ENCODE measurements at places on chromosomes 1 and 21.

DNA sequence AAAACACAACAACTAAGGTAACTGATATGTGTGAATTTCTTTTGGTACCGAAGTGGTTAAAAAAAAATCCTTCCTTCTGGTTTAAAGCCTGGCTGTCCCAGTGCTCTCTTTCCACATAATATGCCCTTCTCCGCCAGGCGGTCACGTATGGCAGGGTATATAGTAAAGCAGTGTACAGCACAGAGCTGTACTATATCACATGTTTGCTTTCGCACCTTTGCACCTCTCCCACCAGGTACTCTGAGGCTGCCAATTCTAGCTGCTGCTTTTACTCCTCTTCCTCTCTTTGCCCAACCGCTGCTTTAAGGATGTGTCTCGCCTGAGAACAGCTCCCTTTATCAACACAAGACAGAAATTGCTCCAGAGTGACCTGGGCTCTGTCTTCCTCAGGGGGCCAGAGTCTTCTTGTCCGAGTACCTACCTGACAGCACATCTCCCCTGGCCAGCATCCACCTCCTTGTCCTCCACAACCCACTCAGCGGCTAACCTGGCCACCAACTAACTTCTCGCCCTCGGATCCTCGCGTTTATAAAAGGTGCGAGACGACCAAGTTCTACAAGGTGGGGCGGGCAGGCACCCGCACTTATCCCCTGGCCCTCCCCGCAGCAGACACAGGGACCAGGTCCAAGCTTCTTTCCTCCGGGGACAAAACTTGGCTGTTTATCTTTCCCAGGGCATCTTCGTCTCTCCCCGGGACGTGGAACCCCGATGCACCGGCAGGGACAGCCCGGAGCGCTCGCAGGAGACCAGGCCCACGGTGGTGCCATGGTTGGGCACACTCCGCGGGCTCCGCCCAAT, 1.6 kb downstream of the COLGALT2 start:
- no peak for DNase-seq

- no peak for DNase-seq
Observed at GRCh38 chr1:221291113-221291512, 411.9 kb downstream of the HLX start.

GRCh38 chr1:42368096-42368795, 12.3 kb upstream of the RIMKLA start:
- DNase-seq, result no peak

DNA sequence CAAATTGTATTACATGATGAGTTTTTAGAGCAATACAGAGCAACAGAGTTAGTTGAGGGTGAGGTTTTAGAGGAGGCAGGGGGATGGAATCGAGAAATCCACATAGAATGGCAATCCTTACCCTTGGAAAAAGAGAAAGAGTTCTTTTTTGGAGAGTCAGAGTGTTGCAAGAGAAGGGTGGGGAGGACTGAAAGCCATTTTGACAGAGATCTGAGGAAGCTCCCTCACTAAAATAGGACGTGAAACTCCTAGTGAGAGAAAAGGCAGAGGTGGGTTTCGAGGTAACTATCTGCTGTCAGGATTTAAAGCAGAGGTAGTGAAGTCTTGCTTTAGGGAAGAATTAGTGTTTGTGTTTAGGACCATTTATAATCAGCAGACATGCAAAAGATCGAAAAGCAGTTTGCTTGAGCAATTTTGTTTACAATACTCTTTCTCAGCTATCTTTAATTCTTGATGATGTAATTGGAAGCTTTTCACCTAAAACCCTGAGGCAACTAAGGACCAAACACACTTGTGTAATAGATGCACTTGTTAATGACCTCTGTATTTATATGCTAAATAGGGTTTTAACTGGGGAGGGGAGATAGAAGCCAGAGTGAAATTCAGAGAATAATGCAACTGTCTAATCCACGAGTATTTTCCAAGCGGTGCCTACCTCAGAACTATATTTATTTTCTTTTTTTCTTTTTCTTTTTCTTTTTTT, 20.0 kb downstream of the ADAMTS5 start:
- DNase-seq, result no peak

GRCh38 chr1:173867141-173867752, 542 bp downstream of the GAS5 start:
- no peak for DNase-seq

DNA sequence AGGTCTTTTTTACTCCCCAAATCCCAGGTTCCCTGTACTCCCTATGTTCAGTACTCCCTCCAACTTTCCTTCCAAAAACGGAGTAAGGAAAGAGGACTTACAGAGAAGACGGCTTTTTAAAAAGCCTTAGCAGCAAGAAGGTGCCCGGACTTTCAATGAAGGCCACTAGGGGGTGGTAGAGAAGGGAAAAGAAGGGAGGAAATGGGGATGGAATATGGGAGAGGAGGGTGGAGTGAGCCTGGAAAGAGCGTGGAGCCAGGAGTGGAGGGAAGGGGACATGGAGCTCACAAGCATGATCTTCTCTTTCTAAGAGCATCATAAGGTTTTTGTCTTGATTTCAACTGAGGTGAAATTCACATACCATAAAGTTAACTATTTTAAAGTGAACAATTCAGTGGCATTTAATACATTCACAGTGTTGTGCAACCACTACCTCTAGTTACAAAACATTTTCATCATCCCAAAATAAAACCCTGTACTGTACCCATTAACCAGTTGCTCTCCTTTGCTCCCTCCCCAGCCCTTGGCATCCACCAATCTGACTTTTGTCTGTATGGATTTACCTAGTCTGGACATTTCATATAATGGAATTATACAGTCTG, 129.9 kb downstream of the ZNF281 start:
- no peak for DNase-seq

GRCh38 chr1:226093621-226094020, 31.1 kb downstream of the H3-3A start:
- no peak for DNase-seq

GRCh38 chr1:54887665-54888071, 673 bp upstream of the DHCR24 start:
- DNase-seq, result no peak

- no peak for DNase-seq
Observed at GRCh38 chr1:92228401-92228800, 10.7 kb downstream of the C1orf146 start.

DNA sequence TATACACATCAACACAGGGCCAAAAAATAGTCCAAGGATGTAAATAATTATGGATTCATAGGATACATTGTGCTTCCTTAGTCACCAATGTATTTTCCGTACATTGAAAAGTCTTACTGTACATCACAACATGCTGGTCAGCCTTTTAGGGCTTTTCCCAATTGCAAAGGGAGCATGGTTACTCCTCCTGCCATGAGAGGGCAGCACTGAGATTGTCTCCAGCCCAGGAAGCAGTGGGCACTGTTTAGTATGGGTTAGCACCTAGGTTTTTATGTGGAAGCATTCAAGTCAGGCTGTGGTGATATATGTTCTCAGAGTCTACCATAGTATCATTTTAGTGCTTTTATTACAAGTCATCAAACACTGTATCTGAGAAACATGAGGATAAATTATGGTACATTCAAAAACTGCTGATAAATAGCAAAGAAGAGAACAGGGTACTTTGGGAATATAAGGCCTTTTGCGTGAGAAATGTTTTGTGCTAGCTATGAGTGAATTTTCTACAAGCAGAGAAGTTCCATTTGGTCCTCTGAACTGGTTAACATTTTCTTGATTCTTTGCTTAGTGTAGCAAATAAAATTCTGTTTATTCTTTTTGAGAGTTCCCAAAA, 34.0 kb downstream of the ST6GALNAC5 start:
- peak; percentile 13 for DNase-seq

DNA sequence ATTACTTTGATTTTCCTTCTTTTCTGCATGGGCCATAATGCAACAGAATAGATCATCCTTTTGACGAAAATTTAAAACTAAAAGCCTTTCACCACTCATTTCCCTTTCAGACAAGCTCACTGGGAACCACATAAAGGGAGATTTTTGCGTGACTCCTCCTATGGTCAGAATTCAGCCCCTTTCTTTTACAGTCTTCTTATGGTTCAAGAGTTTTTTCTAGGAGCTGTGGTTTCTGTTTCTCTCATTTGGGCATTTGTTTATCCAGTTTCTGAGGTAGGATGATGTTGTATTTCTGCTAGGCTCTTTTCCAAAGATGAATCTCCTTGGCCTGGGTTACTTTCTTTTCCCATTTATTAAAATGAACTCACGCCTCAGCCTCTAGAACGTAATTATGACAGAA, 16.9 kb downstream of the RGS1 start:
- DNase-seq, result no peak

DNA sequence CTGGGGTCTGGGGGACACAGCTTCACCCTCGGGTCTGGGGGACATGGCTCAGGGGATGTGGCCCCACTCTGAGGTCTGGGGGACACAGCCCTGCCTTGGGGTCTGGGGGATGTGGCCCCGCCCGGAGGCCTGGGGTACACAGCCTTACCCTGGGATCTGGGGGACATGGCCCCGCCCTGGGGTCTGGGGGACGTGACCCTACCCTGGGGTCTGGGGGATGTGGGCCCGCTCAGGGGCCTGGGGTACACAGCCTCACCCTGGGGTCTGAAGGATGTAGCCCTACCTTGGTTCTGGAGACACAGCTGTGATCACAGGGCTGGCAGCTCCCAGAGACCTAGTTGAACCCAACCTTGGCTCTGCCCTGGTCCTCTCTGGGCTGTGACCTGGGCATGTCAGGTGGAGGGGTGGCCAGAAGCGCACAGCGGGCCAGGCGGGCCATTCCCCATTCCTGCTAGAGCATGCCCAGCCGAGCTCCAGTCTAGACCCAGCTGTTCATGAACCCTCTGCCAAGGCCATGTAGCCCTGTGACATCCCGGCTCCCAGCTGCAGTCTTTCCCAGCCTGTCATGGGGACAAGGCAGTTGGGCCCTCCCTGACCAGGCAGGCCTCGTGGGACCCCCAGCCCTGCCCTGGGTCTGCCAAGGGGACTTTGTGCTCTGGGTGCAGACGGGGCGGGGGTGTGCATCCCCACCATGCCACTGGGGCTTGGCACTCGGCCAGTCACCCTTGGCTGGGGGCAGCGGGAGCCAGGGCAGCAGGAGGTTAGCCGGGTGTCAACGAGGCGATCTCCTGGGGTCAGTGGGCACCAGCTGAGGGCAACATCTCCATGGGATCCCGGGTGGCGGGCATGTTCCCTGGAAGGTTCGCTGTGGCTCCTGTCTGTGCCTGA, 43.9 kb downstream of the WNT9A start:
- no peak for DNase-seq

DNA sequence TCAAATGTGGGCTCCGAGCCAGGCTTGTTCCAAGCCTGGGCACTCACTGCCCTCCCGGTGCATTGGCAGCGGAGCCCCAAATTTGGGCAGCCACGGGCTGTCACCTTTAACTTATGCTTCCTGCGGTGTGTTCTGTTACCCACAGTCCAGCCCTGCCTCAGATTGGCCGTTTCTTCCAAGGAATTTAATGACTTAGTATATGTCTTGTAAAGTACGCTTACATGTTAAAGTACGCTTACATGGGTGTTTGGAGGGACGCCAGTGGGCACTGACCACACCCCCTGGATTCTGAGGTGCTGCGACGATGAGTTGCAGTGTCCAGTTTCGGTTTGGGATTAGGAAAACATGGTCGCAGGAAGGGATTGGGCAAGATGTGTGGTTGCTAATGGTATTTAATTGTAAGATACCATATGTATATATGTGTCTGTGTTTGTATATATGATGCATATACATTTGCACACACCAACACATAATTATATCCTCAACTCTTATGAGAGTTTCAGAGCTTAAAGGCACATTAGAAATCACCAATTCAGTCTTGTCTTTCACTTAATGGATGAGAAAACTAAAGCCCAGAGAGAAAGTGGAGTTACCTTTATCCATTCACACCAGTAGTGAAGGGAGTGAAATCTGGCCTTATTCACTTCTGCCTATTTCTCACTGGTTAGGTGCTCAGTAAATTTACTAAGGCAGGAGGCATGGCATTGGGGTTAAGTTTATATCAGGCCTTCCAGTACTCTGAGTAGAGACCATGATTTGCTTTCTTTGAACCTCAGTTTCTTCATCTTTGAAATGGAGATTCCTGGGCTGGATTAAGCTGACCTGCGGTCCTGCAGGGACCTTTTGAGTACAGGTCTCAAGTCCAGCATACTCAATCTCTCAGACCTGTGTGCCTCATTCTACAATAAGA, 1.0 kb downstream of the SMYD2 start:
- DNase-seq, result no peak

GRCh38 chr1:151282883-151283725, 1.0 kb downstream of the ZNF687 start:
- DNase-seq, result no peak

- no peak for DNase-seq
Observed at GRCh38 chr21:34509151-34509550, 2.9 kb downstream of the KCNE1 start.

- DNase-seq, result no peak
Observed at GRCh38 chr1:68144856-68145255, 87.5 kb downstream of the WLS start.

- DNase-seq, result no peak
Observed at GRCh38 chr1:5637171-5637570, 355.1 kb downstream of the NPHP4 start.

GRCh38 chr1:36377791-36378492, 7.8 kb downstream of the STK40 start:
- no peak for DNase-seq

GRCh38 chr1:45397285-45397684, 57.0 kb upstream of the MUTYH start:
- DNase-seq, result no peak

- DNase-seq, result no peak
Observed at GRCh38 chr1:229768232-229768631, 142.2 kb downstream of the URB2 start.

DNA sequence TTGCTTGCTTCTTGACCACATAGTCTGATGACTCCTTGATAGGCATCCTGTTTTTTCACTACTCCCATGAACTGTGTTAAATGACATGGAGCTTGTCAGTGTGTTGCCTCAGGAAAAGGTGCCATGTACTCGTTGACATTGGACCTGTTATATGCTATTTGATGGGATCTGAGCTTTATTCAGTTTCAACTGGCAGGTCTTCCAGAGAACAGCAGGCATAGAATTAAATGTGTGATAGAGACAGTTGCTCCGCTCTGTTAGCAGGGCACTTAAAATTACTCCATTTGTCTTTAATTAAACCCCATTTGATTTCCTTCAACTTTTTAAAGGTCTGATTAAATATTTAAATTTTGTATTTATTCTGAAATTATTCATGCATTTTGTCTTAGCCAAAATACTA, 189.7 kb upstream of the ADGRL4 start:
- no peak for DNase-seq

GRCh38 chr1:7475691-7476090, 295.4 kb upstream of the VAMP3 start:
- no peak for DNase-seq

Data from activated CD4-positive, alpha-beta T cell treated with anti-CD3 and anti-CD28 coated beads, Interleukin-2, amount 50 U/mL, for 24 hours (primary cell).